ENCODE measurements at places on chromosomes 13 and 19.

DNA sequence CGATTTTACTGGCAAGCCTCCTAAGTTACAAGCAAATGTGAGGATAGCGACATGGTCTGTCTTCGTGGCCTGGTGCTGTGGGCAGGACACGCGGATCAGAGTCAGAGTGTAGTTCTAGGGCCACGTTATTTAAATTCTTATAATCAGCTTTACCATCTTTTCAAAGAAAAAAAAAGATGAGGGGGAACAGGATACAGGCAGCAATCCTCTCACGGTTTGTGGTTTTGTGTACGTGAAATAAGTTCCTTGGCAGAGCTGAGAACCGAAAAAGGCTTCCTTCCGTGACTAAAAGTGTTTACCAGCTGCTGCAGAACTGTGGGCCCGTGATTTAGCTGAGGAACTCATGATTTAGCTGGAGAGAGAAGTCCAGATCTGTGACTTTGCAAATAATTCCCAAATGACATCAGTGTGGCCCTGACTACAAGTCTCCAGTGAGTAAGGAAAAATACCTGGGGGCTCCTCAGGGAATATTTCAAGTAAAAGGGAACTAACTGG, 27.2 kb downstream of the RCBTB2 start:
- DNase-seq: no peak

DNA sequence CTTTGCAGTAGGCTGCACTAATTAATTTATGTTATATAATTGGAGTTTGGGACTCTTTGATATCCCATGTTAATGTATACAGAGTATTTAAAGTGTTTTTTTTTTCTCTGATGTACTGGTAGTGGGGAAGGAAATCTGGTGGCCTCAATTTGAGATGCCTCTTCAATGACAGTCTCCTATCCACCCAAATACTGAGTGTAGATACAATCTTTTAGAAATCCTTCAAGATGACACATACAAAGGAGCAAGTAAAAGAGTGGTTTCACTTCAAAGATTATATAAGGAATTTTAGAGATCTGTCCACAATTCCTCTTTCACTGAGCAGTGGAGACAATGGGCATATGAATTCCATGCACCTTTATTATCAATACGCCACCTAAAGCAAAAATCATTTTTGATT, 15.1 kb downstream of the NALCN start:
- no peak for DNase-seq

DNA sequence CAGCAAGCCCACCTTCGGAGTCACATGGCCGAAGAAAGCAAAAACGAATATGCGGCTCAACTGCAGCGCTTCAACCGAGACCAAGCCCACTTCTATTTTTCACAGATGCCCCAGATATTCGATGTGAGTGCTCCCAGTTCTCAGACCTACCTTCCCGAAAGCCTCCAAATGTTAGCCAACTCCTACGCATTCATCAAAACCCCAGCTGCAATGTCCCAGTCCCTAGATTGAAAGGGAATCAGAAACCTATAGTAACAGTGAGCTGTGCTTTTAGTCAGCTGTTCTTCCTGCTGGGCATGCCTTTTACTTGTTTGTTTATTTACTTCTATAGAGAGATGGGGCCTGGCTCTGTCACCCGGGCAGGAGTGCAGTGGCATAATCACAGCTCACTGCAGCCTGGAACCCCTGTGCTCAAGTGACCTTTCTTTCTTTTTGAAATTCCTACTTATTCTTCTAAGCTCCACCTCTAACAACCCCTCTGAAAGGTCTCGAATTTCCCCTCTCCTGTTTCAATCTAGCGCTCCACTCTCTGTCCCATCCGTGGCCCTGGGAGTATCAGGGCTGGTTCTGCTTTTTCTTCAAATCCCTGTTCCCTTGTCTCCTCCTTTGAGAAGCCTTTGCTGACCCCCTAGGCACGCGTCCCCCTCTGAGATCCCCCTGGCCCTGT, 4.4 kb downstream of the TRIP10 start:
- DNase-seq: no peak

DNA sequence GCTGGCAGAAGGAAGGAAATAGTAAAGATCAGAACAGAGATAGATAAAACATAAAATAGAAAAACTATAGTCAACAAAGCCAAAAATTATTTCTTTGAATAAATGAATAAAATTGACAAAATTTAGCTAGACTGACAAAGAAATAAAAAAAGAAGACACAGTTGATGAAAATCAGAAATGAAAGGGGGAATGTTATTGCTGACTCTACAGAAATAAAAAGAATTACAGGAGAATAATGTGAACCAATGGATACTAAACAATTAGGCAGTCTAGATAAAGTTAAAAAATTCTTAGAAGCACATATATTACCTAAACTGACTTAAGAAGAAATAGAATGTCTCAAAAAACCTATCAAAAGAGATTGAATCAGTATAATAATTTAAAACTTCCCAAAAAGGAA, 933.8 kb downstream of the PCDH9 start:
- no peak for DNase-seq

- no peak for DNase-seq
These were observed 189.8 kb downstream of the KCTD12 start for GRCh38 chr13:76696370-76696769.

- no peak for DNase-seq
These were observed at the start of gene PODNL1 for GRCh38 chr19:13938301-13939064. TSS of gene PODNL1 (minus strand) at chr19:13938417. CDS start at chr19:13938181, 236 bp downstream.

GRCh38 chr19:2139385-2140137, 11.8 kb downstream of the AP3D1 start:
- no peak for DNase-seq
